ENCODE measurements at places on chromosomes 3 and 15. TPM values are rescaled to one million over a fixed set of nuclear protein-coding genes. Genes with fewer than 3 reads are reported as not detected.

Gene TASOR
- 37.6 TPM for total RNA-seq

Gene ANKRD34C
- not detected for total RNA-seq

Gene UBE2E2
- 38.6 TPM for total RNA-seq

Gene FBXO40
- 0.15 TPM for total RNA-seq

- DNase-seq = no peak
- H3K4me1 ChIP-seq = no peaks in the 10 kb centered on the region
- H3K4me3 ChIP-seq = no peak overlapping the region
- H3K27me3 ChIP-seq = no peaks in the 10 kb centered on the region
- no peak overlapping the region for H3K27ac ChIP-seq
These were observed 894.6 kb downstream of the PLOD2 start for GRCh38 chr3:145266368-145266767.

- no peak overlapping the region for H3K27ac ChIP-seq
- peaks cover 6% of the 10 kb centered on the region for H3K36me3 ChIP-seq
- H3K4me3 ChIP-seq = no peak overlapping the region
- no peaks in the 10 kb centered on the region for H3K4me1 ChIP-seq
These were observed 79.7 kb downstream of the STAG1 start for GRCh38 chr3:136672457-136672856.

DNA sequence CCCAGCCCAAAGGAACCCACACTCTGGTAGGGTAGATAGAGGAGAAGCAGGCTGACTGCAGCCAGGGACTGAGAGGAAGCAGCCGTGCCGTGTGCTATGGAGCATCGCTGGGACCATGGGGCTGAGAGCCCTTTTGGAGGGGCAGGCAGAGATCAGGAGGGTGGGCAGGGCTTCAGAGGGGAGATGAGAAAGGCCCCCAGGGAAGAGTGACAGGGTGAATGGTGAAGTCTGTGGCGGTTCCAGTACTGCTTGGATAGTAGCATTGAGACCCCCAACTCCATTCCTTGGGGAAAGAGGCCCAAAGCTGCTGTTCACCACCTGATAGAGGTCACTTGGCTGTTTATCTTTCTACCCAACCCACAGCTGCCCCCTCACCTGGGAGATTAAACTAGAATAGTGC is 80.0 kb upstream of the MRPS22 start:
- H3K4me3 ChIP-seq = no peak overlapping the region
- no peaks in the 10 kb centered on the region for H3K27me3 ChIP-seq
- H3K27ac ChIP-seq = no peak overlapping the region
- no peaks in the 10 kb centered on the region for H3K4me1 ChIP-seq
- DNase-seq = no peak
- H3K36me3 ChIP-seq = no peaks in the 10 kb centered on the region

DNA sequence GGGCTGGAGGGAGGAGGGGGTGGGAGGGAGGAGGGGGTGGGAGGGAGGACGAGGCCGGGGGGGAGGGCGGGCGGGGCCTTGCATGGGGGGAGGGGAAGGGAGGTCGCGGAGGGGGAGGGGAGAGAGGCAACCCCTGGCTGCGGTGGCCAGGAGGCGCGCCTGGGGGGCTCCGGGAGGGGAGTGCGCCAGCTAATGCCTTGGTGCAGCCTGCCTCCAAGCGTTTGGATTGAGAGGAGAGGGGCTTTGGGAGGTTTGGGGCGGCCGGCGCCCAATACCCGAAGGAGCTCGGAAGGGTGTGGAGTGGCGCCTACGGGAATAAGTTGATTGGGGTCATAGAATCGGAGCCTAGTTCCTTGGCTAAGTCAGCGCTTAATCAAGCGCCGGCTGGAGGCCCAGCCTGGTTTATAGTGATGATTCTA is 557 bp downstream of the TFG start:
- peaks cover 28% of the 10 kb centered on the region for H3K36me3 ChIP-seq
- peak overlapping the region; percentile 88 for H3K4me3 ChIP-seq
- no peaks in the 10 kb centered on the region for H3K4me1 ChIP-seq
- no peak overlapping the region for H3K27ac ChIP-seq
- DNase-seq = peak; percentile 70
- peaks cover 4% of the 10 kb centered on the region for H3K27me3 ChIP-seq

DNA sequence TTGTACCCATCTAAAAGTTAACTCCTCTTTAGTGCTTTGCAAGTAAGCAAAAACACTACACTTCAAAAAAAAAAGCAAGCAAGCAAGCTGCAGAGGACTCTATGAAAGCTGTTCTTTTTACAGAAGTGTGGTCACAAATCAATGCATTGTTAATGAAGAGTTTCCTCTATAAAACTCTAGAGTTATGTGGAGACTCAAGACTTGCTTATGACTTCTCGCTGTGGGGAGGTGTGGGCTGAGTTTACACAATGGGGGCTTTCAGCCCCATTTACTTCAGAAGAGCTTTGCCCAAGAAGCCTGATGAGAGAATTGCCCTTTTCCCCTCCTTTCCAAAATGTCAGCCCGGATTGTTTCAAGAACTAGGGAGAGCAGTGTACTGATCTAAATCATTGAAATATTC is 144.4 kb downstream of the IGSF11 start:
- no peak for DNase-seq
- no peak overlapping the region for H3K27ac ChIP-seq
- no peak overlapping the region for H3K4me3 ChIP-seq
- no peaks in the 10 kb centered on the region for H3K4me1 ChIP-seq
- no peaks in the 10 kb centered on the region for H3K36me3 ChIP-seq

- H3K4me3 ChIP-seq = no peak overlapping the region
- DNase-seq = no peak
- H3K4me1 ChIP-seq = no peaks in the 10 kb centered on the region
- no peak overlapping the region for H3K27ac ChIP-seq
- peaks cover 25% of the 10 kb centered on the region for H3K36me3 ChIP-seq
These were observed 969 bp upstream of the DNAJC19 start for GRCh38 chr3:180990505-180990904.

DNA sequence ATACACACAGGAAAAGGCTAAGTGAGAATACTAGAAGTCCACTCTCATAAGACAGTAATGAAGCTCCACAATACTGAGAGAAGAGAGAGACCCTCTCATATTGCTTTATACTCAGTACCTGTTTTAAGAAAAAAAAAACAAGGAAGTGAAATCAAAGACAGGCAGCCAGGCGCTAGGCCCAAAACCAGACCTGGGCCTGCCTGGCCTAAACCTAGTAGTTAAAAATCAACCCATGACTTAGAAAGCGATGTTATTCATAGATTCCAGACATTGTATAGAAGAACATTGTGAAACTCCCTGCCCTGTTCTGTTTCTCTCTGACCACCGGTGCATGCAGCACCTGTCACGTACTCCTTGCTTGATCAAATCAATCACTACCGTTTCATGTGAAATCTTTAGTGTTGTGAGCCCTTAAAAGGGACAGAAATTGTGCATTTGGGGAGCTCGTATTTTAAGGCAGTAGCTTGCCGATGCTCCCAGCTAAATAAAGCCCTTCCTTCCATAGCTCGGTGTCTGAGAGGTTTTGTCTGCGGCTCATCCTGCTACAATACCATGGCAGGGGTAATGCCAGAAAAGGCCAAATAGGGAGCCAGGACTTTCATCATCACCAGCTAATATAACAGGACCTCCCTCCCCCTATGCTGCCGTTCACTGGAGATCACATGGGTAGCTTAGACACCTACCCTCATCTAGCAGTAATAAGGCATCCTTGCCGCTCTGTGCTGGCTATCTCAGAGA is 1294.1 kb downstream of the NSUN3 start:
- no peak for DNase-seq
- no peak overlapping the region for H3K4me3 ChIP-seq
- H3K27me3 ChIP-seq = no peaks in the 10 kb centered on the region
- H3K36me3 ChIP-seq = no peaks in the 10 kb centered on the region

- DNase-seq = no peak
- H3K4me3 ChIP-seq = no peak overlapping the region
- H3K36me3 ChIP-seq = peaks cover 4% of the 10 kb centered on the region
- H3K27me3 ChIP-seq = no peaks in the 10 kb centered on the region
- no peaks in the 10 kb centered on the region for H3K4me1 ChIP-seq
These were observed 4.2 kb downstream of the SPG21 start for GRCh38 chr15:64985366-64986033.

DNA sequence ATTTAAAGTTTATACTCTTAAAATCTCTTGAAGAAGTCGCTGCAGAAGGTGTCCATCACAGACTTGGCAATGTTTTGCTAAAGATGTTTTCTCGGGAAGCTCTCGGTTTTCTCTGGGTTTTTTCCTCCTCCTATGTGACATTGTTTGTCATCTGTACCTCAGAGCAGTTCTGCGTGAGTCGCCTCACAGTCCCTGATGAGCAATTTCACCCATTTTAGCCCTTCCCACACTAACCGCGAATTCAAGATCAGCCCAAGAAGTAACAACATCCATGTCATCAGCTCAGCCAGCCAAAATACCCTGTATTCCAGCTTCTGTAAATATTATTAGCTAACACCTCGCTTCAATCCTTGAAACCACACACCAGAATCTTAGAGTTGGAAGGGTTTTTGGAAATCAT is 224.3 kb upstream of the SETMAR start:
- no peaks in the 10 kb centered on the region for H3K27me3 ChIP-seq
- H3K4me1 ChIP-seq = no peaks in the 10 kb centered on the region
- no peak overlapping the region for H3K27ac ChIP-seq
- H3K36me3 ChIP-seq = no peaks in the 10 kb centered on the region

GRCh38 chr3:143166376-143166775 is 46.8 kb downstream of the CHST2 start:
- H3K27ac ChIP-seq = no peak overlapping the region
- no peak overlapping the region for H3K4me3 ChIP-seq
- H3K36me3 ChIP-seq = no peaks in the 10 kb centered on the region
- no peaks in the 10 kb centered on the region for H3K27me3 ChIP-seq

- H3K27ac ChIP-seq = no peak overlapping the region
- H3K27me3 ChIP-seq = no peaks in the 10 kb centered on the region
- DNase-seq = no peak
- H3K4me1 ChIP-seq = no peaks in the 10 kb centered on the region
- no peak overlapping the region for H3K4me3 ChIP-seq
- no peaks in the 10 kb centered on the region for H3K36me3 ChIP-seq
These were observed 72.7 kb downstream of the FSIP1 start for GRCh38 chr15:39709941-39710340.

GRCh38 chr3:163196815-163197374 is 1700.3 kb downstream of the OTOL1 start:
- no peaks in the 10 kb centered on the region for H3K36me3 ChIP-seq
- H3K4me3 ChIP-seq = no peak overlapping the region
- no peak overlapping the region for H3K27ac ChIP-seq
- no peak for DNase-seq
- no peaks in the 10 kb centered on the region for H3K27me3 ChIP-seq

DNA sequence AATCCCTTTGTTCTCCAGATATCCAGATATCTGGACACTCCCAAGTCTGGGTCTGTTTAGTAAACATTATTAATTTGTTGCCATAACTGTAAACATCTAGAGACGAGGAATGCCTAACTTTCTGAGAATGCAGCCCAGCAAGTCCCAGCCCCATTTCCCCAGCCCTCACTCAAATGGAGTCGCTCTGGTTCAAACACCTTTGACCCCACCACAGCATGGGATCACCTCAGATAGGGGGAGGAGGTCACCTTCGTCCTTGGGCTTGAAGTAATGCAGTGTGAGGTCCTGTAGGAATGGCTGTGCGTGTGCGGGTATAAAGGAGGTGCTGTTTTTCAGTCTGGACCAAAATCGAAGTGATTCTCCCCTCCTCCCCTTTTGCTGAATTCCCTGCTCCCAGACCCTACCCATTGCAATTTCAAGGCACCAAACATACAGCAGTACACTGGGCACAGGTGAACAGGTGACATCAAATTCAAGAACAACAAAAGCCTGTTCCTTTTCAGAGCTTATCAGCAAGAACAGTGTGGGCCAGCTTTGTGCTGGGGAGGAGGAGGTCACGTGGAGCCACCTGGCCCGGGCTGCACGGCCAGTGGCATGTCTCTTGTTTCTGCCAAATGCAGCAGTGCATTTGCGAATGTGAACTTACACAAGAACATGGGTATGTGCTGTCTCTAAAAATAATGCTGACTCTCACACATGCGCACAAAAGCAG is 57.5 kb upstream of the TRPM1 start:
- DNase-seq = no peak
- peaks cover 2% of the 10 kb centered on the region for H3K4me1 ChIP-seq
- H3K36me3 ChIP-seq = no peaks in the 10 kb centered on the region
- H3K4me3 ChIP-seq = no peak overlapping the region
- H3K27me3 ChIP-seq = no peaks in the 10 kb centered on the region
- no peak overlapping the region for H3K27ac ChIP-seq

DNA sequence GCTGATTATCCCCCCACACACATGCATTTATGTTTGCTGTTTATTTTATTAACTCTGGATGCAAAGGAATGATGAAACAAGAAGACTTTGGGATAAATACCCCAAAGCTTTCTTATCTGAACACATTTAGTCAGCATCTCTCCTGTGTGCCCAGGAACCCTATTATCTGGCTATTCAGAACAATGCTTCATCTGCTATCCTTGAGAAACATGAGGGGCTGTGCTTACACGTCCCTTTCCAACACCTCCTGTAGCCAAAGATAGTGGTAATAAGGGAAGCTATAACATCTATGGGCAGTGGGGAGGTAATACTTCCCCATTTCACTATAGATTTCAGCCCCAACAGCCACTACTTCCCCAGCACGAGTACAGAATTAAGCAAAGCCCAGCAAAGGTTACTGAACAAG is 94.7 kb downstream of the SSR3 start:
- no peaks in the 10 kb centered on the region for H3K27me3 ChIP-seq
- 0 out of 2 replicates have a peak, but pooled peaks cover 6% of the 10 kb centered on the region for H3K36me3 ChIP-seq
- no peak for DNase-seq
- peaks cover 15% of the 10 kb centered on the region for H3K4me1 ChIP-seq
- H3K4me3 ChIP-seq = no peak overlapping the region
- H3K27ac ChIP-seq = no peak overlapping the region

Data from H9 (cell line).